ENCODE measurements at places on chromosomes 13 and 19.

- DNase-seq = no peak
Observed at GRCh38 chr19:18278521-18279265, 2.7 kb downstream of the JUND start.

GRCh38 chr19:9847087-9847671, 12.1 kb downstream of the PIN1 start:
- peak; percentile 94 for DNase-seq

GRCh38 chr13:95708811-95709500, 32.0 kb downstream of the DNAJC3 start:
- no peak for DNase-seq

- peak; percentile 20 for DNase-seq
Observed at GRCh38 chr19:5719274-5719960, 529 bp downstream of the LONP1 start.

DNA sequence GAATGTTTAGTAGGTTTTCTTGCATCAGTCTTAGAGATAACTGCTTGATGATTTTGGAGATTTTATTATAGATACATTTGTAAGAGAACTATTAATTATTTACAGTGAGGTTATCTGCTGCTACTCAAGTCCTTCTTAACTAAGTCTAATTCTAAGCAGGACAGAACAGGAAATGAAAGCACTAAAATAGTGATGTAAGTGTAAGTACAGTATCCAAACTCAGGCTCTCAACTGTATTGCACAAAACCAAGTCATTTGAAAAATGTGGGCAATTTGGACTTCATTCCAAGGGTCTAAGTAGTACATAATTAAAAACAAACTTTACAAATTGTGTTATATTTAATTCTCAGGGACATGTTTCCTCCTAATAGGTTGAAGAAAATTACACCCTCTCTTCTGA, 417.1 kb downstream of the ITGBL1 start:
- DNase-seq = no peak

GRCh38 chr13:74015137-74015536, 119.1 kb downstream of the KLF12 start:
- no peak for DNase-seq

- DNase-seq = no peak
Observed at GRCh38 chr19:29475469-29475868, 50.3 kb upstream of the VSTM2B start.

- DNase-seq = no peak
Observed at GRCh38 chr19:16942583-16942982, 53.8 kb downstream of the F2RL3 start.

- DNase-seq = peak; percentile 62
Observed at GRCh38 chr13:40508127-40508526, 158.3 kb downstream of the FOXO1 start.

- no peak for DNase-seq
Observed at GRCh38 chr19:21838646-21839045, 2.7 kb upstream of the ZNF43 start.

DNA sequence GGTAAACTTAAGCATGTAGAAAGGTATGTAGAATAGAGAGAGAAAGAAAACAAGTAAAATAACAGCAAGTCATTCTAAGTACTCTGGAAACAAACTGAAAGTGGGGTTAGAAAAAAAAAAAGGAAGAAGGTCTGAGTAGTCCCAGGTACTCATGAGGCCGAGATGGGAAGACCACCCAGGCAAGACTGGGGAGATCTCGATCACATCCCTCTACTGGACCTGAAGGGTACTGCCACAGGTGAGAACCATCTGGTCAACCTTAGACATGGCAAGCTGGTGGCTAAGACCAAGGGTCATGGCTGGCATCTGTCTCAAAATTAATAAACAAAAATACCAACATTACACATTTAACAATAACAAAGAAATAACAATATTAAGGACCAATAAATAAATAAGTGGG, 36.3 kb upstream of the ZNF724 start:
- DNase-seq = peak; percentile 7

GRCh38 chr13:67950603-67951002, 720.5 kb upstream of the PCDH9 start:
- DNase-seq = no peak

GRCh38 chr13:39200249-39200910, 162.1 kb downstream of the NHLRC3 start:
- DNase-seq = no peak

DNA sequence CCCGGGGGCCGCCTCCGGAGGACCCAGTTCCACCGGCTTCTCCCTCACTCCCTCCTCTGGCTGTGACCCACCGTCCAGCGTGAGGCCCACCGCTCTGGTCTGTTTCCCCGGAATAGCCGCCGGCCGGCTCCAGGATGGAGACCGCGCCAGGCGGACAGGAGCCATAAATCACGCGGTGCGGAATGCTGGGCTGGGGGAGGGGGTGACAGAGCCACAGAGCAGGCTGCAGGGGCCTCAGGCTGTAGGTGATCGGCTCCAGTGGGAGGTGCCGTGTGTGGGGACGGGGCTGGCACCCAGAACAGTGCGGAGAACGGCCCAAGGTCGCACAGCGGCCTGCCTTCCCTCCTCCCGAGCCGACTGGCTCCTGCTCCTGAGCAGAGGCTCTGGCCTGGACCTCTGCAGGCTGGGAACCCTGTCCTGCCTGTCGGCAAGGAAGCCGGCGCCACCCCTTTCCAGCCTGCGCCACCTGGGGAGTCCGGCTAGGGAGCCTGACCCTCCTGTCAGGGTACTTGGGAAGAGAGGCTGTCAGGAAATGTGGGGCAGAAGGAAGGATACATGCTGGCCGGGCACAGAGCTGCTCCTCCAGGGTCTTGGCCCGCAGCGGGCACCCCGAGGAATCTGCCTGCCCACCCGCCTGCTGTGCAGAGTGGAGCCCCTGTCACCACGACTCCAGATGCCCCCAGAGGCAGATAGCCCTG, 8.3 kb downstream of the PIAS4 start:
- DNase-seq = no peak

DNA sequence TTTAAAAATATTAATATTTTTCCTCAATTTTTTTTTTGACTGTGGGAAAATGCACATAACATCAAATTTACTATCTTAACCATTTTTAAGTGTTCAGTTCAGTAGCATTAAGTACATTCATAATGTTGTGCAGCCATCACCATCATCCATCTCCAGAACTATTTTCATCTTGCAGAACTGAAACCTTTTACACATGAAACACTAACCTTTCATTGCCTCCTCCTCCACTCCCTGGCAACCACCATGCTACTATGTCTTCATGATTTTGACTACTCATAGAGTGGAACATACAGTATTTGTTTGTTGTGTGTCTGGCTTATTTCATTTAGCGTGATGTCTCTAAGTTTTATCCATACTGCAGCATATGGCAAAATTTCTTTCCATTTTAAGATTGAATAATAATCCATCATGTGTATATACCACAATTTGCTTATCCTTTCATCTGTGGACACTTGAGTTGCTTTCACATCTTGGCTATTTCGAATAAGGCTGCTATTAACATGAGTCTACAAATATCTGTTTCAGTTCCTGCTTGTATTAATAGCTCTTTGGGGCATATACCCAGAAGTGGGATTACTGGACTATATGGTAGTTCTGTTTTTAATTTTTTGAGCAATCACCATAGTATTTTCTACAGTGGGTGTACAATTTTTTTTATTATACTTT, 376.4 kb downstream of the MTUS2 start:
- no peak for DNase-seq

- DNase-seq = no peak
Observed at GRCh38 chr13:75812751-75813181, 176.6 kb downstream of the LMO7 start.

GRCh38 chr13:105763851-105764250, 771.6 kb downstream of the EFNB2 start:
- no peak for DNase-seq

GRCh38 chr19:35944556-35944955, 8.4 kb downstream of the LRFN3 start:
- DNase-seq = no peak

DNA sequence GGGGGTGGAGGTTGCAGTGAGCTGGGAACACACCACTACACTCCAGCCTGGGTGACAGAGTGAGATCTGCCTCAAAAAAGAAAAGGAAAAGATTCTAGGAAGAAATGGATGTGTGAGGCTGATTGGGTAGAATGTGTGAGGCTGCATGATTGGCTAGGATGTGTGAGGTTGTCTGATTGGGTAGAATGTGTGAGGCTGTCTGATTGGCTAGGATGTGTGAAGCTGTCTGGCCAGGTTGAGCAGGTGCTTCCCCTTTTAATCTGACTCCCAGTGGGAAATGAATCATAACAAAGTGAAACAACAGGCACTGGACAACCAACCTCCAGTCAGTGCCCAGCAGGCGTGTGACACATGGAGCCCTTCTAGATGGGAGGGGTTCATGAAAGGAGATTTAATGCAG, 14.7 kb downstream of the C13orf46 start:
- no peak for DNase-seq

DNA sequence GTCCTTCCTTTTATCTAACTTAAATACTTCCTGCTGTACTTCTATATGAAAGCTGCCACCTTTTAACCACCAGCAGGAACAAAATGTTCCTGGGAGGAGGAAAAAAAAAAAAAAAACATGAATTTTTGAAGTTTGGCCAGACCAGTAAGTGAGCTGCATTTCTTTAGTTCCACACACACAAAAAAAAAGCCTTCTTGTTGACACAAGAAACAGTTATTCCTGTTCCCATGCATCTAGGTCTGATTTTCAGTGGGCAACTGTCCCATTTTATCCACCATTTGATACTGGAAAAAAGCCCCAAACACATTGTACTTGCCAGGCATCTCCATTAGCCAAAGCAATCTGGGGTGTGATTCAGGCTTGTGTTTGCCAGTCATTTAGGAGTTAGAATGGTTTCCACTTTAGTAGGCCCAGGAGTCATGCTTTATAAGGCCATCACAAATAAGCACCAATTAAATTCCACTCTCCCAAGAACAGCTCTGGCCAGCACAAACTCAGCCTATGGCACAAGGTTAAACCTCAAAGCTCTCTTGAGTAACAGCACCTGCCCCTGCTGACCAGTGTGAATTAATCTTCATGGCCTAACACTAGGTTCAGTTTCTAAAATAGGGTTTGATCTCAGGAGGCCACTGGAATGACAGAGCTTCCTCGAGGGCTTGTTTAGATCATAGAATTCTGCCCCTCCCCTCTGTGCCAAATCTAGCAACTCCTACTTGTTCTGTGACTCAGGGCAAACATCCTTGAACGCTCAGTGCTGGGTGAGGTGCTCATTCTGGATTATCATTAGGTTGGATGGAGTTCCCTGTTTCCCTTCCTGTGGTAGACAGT, 67.1 kb downstream of the NUFIP1 start:
- DNase-seq = peak; percentile 78

GRCh38 chr13:19955873-19956559, 2.5 kb upstream of the ZMYM2 start:
- DNase-seq = no peak

- DNase-seq = peak; percentile 40
Observed at GRCh38 chr19:45999653-46000121, 4.4 kb downstream of the CCDC61 start.

DNA sequence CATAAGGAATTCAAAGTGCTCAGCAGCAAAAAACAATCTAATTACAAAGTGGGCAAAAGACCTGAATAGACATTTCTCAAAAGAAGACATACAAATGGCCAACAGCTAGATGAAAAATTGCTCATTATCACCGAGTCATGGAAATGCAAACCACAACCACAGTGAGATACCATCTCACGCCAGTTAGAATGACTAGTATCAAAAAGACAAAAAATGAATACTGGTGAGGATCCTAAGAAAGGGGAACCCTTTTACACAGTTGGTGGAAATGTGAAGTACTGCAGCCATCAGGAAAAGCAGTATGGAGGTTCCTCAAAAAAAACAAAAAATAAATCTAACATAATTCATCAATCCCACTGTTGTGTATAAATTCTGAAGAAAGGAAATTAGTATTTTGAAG, 1206.1 kb downstream of the EFNB2 start:
- no peak for DNase-seq

- peak; percentile 66 for DNase-seq
Observed at GRCh38 chr19:13834244-13835069, 39.2 kb downstream of the ZSWIM4 start.

DNA sequence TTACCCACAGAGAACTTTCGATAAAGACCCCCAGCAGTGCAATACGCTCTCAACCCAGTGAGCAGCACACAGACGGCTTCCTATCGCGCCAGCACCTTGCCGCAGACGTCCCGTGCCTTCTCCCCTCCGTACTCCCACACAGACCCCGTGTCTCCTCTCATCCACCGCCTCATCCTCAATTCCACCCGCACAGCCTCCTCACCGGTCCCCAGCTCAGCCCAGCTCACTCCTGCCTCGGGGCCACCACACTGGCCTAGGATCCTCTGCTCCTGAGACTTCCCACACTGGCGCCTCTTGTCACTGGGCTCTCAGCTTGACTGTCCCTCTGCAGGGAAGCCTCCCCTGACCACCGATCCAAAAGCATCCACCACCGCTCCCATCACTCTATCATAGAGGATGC, 9.0 kb downstream of the MLLT1 start:
- DNase-seq = no peak

GRCh38 chr19:41016488-41017071, 25.5 kb downstream of the CYP2B6 start:
- DNase-seq = no peak

- no peak for DNase-seq
Observed at GRCh38 chr13:95492044-95492801, 60.3 kb upstream of the CLDN10 start.

GRCh38 chr19:51779181-51779580, 15.8 kb upstream of the FPR3 start:
- no peak for DNase-seq

- no peak for DNase-seq
Observed at GRCh38 chr13:39618561-39618960, 15.6 kb upstream of the LHFPL6 start.

GRCh38 chr13:113742000-113742441, 17.0 kb upstream of the TMEM255B start:
- DNase-seq = peak; percentile 77

GRCh38 chr19:46115396-46116106, 8.9 kb downstream of the IGFL3 start:
- peak; percentile 89 for DNase-seq

GRCh38 chr13:31159306-31159705, 2.4 kb downstream of the HSPH1 start:
- no peak for DNase-seq

DNA sequence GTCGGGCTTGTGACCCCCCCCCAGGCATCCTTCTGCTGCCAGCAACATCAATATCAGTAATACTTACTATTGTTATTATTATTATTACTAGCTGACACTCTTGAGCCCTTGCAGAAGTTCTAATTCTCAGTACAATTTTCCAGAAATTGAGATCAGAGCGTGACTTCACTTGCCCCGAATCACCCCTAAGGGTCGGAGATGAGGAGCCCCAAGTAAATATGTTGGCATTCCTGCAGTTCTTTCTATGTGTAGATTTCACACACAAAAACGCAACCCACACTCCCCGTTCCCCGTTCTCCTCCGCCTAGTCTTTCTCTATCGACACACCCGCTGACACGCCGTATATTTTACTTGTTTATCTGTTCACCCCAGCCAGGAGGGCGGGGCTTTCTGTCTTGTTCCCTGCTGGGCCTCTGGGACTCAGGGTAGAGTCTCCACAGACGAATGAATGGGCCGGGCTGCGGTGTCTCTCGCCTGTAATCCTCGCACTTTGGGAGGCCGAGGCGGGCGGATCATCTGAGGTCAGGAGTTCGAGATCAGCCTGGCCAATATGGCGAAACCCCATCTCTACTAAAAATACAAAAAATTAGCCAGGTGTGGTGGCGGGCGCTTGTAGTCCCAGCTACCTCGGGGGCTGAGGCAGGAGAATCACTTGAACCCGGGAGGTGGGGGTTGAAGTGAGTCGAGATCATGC, 14.7 kb downstream of the TLE5 start:
- peak; percentile 75 for DNase-seq
